ENCODE measurements at places on chromosomes 2 and 18.
A peak's percentile ranks its signal among the peaks of the same experiment; 100 is the strongest.

DNA sequence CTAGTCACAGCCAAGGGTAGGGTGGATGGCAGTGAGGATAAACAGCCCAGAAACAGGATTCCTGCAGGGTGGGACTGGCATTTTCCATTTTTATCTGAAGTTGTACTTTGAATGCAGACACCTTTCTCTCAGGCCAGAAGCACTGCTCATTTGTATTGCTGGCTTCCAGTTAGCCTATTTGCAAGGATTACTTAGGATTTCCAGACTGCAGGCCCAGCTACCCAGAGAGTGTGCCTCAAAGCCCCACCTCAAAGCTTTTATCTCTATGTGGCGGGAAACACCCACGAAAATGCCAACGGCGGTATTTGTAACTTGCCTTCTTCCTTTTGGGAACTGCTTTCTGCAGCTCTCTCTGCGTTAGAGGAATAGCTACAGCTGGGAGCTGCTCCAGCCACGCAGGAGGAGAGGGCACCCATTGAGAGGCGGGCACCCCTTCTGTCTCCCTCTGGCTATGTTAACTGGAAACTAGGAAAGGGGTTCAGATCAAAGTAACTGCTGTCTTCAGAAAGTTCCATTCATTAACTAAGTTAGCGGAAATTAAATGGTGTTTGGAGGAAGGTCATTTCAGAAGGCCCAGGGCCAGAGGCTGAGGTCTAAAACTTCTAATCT lies 144.9 kb downstream of the TGIF1 start:
- no peak for DNase-seq

- no peak for DNase-seq
These were observed 10.6 kb downstream of the FAP start for GRCh38 chr2:162232671-162233070.

GRCh38 chr2:104658144-104658835 lies 195.6 kb upstream of the POU3F3 start:
- peak; percentile 85 for DNase-seq

GRCh38 chr18:8607776-8608742 lies 1.2 kb upstream of the RAB12 start:
- DNase-seq, result no peak

DNA sequence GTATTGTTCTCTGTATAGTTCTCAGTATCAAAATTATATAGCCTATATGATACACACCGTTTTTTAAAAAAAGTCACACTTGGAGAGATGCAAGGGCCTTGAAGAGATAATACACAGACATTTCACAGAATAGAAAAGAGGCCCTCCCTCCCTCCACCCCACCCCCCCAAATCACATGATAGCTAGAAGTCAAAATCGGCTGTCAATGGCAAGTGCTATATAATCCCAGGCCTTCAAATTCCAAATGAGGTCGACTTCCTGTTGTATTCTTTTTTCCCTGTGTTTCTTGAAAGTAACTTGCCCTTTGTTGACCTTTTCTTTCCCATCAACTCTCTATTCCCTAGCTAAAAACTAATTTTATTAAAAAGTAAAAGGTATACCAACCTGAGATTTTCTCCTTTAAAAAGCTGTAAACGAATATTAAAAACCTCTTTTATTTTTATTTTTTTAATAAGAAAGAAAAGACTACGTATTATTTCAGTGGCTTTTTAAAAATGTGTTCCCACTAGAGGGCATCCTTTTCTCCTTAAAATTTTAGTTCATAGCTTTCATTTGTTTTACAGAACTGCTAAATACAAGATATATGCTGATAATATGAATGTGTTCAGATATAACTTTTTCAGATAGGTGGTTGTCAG lies 46.6 kb downstream of the KCMF1 start:
- DNase-seq, result no peak
